Activated effector memory CD4-positive, alpha-beta T cell treated with Interleukin-2 at 50 U/mL for 16 hours (primary cell): ENCODE measurements at places on chromosomes 12 and 14.

- no peak for DNase-seq
Measured at GRCh38 chr12:119479121-119479561, 114.4 kb upstream of the TMEM233 start.

- DNase-seq = no peak
Measured at GRCh38 chr12:12020762-12021161, 50.0 kb upstream of the BCL2L14 start.

DNA sequence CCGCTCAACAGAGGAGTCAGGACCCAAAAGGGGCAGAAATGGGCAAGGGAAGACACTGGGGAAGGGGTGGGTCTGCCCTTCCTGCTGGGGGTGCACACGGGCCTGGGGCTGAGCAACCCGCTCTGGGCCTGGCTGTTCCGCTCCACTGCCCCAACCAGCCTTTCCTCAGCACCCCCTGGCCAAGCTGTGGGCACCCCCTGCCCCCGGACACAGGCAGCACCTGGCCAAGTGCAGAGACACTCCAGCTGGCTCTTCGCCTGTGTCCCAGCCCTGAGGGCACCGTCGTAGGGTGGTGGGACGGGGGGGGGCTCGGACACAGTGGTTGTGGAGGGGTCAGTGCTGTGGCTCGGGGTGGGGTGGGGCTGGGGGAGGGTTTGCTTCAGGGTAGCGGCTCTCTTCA is 10.3 kb downstream of the PACS2 start:
- DNase-seq = no peak

DNA sequence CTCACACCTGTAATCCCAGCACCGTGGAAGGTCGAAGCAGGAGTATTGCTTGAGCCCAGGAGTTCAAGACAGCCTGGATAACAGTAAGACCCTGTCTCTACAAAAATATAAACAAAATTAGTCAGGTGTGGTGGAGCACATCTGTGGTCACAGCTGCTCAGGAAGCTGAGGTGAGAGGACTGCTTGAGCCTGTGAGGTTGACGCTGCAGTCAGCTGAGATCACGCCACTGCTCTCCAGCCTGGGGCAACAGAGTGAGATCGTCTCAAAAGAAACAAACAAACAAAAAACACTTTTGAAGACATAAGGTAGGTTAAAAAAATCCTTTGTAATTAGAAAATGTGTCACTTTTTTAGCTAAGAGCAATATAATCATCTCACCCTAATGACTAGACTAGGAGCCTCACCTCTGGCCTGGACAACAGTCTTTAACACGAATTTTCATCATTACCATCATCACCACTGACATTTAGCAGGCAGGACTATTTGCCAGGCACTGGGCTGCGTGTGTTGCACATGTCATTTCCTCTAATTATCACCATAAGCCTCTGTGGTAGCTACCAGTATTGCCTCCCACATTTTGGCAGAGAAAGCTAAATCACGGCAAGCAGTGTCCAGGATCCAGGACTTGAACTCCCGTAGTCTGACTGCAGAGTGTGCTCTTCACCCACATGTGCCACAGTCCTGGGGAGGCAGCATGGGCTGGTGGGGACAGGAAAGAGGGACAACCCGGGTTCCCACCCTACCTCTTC is 4.6 kb upstream of the SYCP3 start:
- DNase-seq = no peak

DNA sequence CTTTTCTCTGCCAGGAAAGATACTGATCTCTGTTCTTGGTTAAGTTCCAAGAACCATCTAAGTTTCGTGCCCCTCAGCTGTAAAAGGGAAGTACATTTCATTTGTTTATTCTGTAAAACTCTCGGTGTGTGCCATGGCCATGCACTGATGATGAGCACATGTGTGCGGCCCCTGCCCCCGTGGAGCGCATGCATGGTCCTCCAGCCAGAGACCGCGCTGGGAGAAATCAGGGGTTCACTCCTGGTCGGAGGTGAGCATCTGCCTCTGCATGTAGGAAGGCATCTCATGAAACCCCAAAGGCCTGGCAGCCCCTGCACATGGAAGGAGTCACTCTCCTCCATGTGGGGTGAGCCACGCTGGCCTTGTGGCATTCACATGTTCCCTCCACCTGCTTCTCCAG is 102.5 kb upstream of the RTL1 start:
- no peak for DNase-seq

DNA sequence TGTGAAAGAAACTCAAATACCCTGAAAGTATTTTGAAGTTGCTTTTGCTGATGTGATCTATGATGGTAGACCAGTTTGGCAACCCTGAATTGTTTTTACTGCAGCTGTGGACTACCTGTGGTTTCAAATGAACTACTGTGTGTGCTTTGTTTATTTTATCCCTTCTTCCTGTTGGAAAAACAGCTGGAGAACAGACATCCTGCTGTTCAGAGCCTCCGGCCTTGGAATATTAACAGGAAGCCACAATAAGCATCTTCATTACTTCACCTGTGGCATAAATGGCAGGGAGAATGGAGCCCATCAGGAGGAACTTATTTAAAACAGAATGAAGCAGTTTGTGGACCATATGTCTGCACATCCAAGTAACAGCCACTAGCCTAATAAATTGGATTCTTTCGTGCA is 104.8 kb downstream of the DUSP6 start:
- no peak for DNase-seq

DNA sequence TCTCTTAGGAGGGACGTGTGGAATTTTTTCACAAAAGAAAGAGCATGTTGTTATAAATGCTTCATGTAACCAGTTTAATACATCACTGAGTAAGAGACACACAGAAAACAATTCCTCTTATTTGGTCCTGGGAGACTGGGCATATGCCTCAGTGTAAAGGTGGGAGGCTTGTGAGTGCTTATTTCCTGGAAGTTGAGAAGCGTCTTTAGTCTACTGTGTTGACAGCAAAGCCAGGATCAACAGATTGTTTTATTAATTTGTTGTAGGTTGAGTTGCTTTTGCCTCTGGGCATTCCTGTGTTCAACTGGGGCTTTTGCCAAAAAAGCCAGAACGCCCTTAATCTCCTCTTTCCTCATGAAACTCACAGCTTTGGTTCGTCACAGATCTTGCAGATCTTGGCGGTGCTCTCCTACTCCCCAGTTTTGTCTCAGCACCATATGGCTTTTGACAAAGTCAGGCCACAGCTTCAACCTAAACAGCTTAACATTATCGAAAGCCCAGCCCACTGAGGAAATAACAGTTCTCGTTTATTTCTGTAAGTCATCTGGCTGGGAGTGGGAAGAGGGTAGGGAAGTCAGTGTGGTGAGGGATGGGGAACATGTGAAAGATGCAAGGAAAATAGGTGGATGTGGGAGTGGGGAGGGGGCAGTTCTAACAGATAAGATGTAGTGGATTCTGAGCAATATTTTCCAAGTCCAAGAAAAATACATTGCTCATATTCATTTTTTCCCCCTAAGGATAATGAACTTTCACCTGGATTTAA is 227.2 kb downstream of the DACT1 start:
- DNase-seq = no peak

GRCh38 chr12:2457215-2457932 is 337.4 kb upstream of the FKBP4 start:
- no peak for DNase-seq

DNA sequence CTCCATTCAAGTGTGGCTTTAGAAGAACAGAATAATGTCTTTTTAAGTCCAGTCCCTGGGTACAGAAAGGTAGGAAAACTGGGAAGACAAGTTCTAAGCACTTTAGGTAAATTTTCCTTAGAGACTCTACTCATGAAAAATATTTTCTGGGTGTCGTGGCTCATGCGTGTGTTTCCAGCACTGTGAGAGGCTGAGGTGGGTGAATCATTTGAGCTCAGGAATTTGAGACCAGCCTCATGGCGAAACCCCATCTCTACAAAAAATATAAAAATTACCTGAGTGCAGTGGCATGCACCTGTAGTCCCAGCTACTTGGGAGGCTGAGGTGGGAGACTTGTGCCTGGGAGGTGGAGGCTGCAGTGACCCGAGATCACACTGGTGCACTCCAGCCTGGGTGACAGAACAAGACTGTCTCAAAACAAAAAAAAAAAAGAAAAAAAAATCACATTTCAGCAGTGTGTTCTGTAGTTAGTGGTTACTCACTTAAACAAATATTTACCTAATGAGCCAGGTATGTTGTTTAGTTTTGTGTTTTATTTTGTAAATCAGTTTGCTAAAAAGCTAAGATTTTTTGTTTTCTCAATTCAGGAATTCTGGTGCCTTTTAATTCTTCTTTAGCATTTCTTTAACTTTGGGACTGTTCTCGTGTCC is 52.3 kb upstream of the RD3L start:
- DNase-seq = no peak

- no peak for DNase-seq
Measured at GRCh38 chr14:100841761-100842403, 16.0 kb downstream of the MEG3 start.

GRCh38 chr14:103108749-103109207 is 14.3 kb downstream of the EXOC3L4 start:
- DNase-seq = no peak

GRCh38 chr12:97758194-97758501 is 295.5 kb downstream of the RMST start:
- no peak for DNase-seq

DNA sequence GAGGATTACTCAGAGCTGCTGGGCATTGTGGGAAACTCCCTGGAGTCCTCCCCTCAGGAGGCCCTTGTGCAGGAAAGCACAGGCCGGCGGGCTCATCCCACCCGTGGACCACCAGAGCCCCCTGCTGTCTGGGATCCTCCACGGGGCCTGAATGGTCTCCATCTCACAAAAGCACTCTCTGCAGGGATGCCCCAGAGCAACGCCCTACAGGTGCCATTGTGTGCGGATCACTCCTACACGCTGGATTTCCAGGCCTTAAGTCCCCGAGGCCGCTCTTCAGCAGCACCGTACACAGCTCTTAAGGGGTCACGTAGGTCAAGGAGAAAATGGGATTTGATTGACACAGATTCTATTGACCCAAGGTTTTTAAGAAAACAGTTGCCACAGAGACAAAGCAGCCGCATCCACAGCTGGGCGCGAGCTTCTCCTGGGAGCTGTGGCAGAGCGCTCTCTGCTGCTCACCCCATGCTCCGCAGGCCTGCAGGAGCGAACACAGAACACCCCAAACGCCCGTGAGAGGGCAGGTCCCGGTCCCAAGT is 36.7 kb upstream of the RIMBP2 start:
- no peak for DNase-seq

GRCh38 chr12:131575371-131575770 is 135.5 kb upstream of the SFSWAP start:
- DNase-seq = no peak

DNA sequence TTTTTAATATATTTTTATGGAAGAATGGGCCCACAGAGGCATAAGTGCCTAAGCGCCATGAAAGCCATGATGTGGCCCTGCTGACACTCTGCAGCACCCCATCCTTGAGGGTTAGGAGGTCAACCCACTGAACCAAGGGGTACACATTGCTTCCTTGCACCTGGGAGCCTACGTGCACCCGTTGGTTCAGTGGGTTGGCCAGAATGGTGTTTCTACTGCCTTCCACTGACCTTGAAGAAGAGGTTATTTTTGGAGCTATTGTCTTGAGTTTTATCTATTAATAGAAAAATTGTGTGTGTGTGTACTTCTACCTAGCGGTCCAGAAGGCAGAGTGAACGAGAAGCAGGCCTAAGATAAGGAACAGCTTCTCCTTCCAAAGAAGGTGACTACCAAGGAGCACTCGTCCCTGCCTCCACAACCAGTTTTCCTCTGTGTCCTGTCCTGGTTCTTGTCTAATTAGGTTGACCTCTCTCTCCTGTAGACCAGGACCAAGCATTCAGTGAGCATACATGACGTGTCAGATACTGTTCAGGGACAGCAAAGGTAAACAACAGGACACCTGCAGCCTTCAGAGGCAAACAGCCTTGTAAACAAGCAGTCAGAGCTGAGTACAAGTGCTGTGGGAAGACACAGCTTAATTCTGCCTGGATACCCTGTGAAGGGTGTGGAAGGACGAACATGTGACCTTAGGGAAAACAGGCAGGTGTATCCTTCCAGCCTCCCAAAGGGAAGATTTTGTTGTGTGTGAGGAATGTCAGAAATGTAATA is 30.4 kb upstream of the PLEK2 start:
- no peak for DNase-seq

- no peak for DNase-seq
Measured at GRCh38 chr12:98259693-98260092, 255.7 kb upstream of the TMPO start.

DNA sequence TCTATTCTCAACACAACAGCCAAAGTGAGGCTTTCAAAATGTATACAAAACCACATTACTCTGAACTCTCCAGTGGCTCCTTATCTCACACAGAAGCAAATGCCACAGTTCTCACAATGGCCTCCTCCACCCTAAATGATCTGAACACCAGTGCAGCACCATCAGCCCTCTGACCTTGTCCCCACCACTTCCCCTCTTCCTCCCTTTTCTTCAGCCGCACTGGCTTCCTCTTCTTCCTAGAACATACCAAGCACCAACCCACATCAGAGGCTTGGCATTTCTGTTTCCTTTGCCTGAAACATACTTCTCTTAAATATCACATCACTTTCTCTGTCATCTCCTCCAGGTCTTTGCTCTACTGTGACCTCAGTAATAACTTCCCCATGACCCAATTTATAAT is 66.3 kb downstream of the GPR135 start:
- no peak for DNase-seq

- DNase-seq = no peak
Measured at GRCh38 chr12:4432878-4433744, 12.5 kb downstream of the FGF6 start.

- no peak for DNase-seq
Measured at GRCh38 chr12:48863291-48863690, 2.4 kb downstream of the RND1 start.

GRCh38 chr12:14950982-14951746 is 10.2 kb downstream of the ARHGDIB start:
- no peak for DNase-seq

DNA sequence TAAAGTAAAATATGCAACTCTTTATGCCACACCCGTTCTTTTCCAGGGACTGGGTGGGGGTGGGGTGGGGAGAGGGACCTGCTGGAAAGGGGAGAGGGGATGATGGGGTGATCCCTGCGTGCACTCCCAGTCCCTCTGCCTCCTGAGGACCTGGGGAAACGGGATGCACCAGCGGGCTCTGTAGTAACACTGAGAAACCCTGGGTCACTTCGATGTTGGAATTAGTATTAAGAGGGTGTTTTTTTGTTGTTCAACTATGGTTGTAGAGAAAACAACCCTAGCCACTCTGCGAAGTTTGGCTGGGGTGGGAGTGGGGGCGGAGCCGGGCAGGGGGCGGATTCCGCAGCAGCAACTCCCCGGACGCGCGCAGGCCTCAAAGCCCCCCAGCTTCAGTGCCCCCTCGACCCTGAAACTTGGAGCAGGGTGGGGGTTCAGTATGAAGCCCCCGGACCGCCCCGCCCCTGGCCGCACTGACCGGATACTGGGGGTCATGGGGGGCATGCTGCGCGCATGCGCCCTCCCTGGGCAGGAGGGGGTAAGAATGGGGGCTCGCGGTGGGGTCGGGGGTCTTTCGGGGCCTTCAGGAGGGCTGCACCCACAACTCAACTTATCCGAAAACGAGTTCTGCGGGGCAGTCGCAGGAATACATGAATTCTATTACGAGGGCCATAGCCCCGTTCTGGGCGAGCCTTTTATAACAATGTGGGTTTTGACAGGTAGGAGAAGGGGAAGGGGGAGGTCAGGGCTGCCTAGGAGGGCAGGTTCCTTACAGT is 1.3 kb upstream of the ARHGEF25 start:
- no peak for DNase-seq

- no peak for DNase-seq
Measured at GRCh38 chr12:93333828-93334227, 43.9 kb upstream of the NUDT4 start.

GRCh38 chr14:35331605-35332516 is 39.7 kb downstream of the PSMA6 start:
- DNase-seq = no peak

- no peak for DNase-seq
Measured at GRCh38 chr14:29913566-29913965, 14.1 kb downstream of the PRKD1 start.

- no peak for DNase-seq
Measured at GRCh38 chr12:2064071-2064507, 11.3 kb downstream of the CACNA1C start.
